Urinary bladder (tissue), 4 donors: ENCODE measurements at places on chromosomes 5 and 9.
A peak's percentile ranks its signal among the peaks of the same experiment; 100 is the strongest.

DNA sequence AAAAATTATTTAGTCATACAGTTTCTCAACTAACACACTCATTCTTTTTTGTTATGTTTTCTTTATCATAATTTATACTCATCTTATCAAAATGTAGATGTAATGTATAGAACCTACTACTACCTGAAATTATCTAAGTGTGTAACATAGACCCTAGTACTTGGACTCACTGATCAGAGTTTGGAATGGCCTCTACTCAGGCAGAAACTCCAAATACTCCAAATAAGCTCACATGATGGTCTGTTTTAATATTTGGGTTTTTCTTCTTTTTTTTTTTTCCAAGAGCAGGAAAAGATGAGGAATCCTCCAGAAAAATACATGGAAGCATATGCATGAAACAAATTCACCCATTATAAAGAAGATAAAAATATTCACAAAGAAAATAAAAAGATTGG, 126.3 kb downstream of the PDE4D start:
- no peak for DNase-seq

DNA sequence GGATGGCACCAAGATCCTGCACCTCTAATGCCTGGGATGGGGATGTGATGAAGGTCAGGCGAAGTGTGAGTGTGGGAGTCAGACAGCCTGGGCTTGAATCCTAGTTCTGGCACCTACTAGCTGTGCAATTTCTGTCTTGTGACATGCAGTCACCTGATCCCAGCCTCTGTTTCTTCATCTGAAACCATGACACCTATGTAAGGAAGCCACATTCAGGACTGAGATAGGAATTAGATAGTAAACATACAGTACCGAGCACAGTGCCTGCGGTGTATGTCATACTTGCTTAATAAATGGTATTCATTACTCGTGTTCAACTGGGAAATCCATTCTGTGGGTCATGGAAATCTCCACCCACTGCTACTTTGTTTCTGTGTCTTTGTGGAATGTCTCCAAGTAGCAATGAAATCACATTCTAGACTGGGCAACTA, 140.6 kb upstream of the STC2 start:
- no peak for DNase-seq

DNA sequence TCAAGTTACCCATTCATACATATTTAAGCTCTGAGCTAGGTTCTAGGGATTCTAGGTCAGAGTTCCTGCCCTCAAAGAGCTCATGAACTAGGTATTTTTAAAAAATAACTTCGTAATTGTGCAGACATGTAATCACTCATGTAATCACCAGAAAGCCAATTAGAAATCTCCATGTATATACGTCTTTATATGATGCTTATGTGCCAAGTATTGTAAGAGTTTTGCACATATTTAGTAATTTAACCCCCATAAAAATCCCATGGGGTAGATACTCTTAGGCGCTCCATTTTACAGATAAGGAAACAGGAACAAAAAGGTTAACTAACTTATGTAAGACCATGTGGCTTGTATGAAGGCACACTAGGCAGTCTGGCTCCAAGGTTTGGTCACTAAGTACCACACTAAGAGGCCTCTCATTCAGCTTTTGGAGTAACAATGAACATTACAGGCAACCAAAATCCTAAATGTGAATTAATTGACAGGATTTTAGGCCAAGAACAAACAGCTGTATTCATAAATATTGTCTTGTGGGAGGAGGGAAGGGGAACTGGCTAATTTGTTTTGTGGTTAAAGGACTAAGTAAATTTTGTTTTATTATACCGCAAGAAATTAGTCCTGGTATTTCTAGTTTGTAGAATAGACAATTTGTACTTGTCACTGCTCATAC, 1.7 kb upstream of the OTULINL start:
- DNase-seq = no peak

GRCh38 chr9:105458404-105458803, 10.6 kb downstream of the FSD1L start:
- DNase-seq = no peak

DNA sequence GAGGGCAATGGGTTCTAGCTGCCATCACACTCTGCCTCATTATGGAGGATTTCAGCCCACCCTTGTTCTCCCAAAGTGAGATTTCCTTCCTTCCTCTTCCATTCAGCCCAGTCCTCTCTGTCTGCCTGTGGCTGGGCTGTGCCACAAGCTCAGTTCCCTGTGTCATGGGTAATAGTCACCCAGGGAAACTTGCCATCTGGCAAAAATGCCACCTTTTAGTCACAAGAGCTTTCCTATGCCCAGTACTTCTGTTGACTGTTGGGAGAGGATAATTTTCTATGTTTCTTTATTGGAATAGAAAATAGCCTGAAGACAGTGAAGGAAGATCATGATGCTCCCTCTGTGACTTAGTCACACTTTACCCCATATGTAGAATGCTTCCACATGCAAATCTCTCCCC, 71.4 kb downstream of the TLR4 start:
- no peak for DNase-seq

DNA sequence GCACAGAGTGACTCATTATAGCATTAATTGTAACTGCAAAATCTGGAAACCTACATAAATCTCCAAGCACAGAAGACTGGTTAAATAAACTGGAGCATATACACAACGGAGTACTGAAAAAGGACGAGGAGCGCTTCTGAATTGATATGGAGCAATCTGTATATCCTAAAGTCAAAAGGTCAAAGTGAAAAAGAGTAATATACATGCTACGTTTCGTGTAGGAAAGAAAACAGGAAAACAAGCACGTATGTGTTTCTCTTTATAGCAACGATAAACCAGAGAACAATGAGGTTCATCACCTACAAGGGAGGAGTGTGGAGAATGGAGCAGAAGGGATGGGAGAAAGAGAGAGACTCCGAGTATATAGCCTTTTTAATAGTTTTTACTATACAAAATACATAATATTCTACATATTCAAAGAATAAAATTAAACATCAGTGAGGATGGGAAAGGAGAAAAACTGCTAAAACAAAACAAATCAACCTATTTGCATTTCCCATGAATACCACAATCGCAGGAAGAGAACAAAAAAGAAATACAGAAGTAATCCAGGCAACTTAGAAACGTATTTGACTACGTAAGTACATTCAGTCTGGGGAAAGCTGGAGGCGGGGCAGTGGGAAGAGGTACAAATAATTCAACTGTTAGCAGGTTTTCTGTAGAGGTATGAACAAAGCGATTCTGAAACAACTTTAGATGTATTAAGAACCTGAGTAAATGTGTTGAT, 7.8 kb downstream of the ZFP62 start:
- DNase-seq = no peak

GRCh38 chr5:171984748-171985419, 21.6 kb downstream of the FBXW11 start:
- DNase-seq = no peak

DNA sequence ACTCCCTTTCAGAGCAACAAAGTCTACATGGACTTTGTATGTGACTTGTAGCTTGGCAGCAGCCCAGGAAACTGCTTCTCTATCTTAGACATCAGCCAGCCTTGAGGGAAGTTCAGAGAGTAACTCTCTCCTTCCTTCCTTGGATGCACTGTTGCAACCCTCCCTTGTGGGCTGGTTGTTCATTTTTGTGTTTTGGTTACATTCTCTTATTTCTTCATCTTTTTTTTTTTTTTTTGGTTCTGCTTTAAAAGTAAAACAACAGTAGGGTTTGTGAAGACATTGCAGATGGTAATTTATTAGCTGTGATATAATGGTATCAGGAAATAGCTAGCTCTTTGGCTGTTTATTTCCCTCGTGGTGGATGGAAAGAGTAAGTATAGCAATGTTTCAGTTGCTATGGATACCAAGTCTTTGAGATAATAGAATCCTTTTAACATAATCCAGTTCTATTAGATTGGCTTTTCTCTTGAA, 97.9 kb upstream of the MAMDC2 start:
- peak; percentile 33 for DNase-seq
